ENCODE measurements at places on chromosomes 2 and 18.

DNA sequence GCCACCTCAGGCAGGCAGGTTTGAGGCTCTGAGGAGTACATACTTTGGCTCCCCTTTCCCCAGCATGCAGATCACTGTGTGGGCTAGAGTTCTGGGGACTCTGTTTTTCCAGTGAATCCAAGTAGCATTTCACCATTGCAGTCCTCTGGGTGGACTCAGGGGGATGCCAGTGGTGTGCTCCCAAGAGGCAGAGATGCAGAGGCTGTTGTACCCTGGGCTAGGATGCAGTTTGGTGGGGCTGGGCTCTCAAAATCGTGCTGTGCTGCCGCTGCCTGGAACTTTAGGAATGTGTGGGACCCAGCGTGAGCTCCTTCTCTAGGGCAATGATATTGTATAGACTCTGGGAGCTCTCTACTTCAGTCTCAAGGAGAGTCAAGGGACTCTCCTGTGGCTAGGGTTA lies 104.9 kb downstream of the MYO3B start:
- no peak for DNase-seq

GRCh38 chr2:58629545-58630119 lies 388.5 kb upstream of the FANCL start:
- DNase-seq, result no peak

- DNase-seq, result no peak
These were observed 158.3 kb downstream of the RTN4 start for GRCh38 chr2:54891909-54892308.

- DNase-seq, result no peak
These were observed 150.1 kb downstream of the AGAP1 start for GRCh38 chr2:235643680-235644511.

GRCh38 chr2:22788749-22789327 lies 596.1 kb upstream of the KLHL29 start:
- no peak for DNase-seq

- no peak for DNase-seq
These were observed 35.7 kb downstream of the SPATS2L start for GRCh38 chr2:200342235-200342634.

GRCh38 chr18:79575891-79576685 lies 103.5 kb upstream of the CTDP1 start:
- no peak for DNase-seq

DNA sequence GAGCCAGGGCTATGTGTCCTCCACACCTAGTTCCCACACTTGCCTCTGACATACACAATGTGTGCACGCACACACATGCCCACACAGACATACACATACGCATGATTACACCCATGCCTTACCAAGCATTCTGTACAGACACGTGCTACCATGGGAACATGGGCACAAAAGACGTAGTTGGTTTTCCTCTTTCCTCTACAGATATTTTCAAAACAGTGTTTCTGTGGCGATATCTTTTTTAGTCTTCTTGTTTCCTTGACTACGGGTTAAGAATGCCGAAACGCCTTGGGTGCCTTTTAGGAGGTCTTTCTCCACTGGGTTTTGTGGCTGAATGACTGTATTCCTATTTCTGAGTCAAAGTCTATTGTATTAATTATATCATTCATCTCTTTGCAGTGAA lies 75.5 kb upstream of the SPTBN1 start:
- no peak for DNase-seq

DNA sequence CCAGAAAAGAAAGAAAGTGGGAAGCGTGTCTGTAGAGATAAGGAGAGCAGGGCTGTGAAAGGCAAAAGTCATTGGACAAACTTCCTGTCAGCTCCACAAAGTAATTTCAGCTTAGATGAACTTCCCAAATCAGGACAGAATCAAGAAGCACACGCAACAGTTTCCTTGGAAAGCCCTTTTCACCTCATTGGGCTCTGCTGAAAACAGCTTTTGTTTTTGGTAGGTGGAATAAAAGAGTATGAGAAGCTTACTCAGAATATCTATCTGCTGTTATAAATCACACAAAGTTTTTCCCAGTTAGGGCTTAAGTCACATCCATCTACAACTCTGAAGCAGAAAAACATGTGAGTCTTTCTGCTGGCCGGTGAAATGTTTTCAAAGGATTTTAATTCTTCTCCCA lies 42.4 kb upstream of the EFEMP1 start:
- no peak for DNase-seq

All from CD4-positive, alpha-beta memory T cell (primary cell).